ENCODE measurements at places on chromosomes 12 and 14.
A peak's percentile ranks its signal among the peaks of the same experiment; 100 is the strongest.

DNA sequence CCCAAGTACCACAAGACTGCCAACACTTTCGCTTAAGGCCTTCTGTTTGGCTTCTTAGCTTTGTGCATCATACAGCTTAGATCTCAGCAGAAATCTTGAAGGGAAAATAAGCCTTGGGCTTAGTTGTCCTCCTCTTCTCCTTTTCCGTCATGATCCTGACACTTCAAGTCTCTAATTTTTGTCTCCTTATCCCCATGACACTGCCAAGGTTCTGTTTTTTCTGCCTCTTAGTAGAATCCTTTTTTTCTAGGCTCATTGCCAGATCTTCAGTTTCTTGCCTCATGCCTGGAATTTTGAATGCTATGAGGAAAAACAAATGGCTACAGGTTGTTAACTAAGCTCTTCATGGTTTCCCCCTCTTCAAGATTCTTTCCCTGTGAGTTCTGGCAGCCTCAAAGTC is 450.4 kb downstream of the LRFN5 start:
- DNase-seq, result no peak

- no peak for DNase-seq
Measured at GRCh38 chr12:119613319-119613936, 19.9 kb downstream of the TMEM233 start.

GRCh38 chr12:112419297-112420133 is 768 bp downstream of the PTPN11 start:
- DNase-seq, result no peak

- DNase-seq, result no peak
Measured at GRCh38 chr12:123936956-123937706, 35.5 kb downstream of the CCDC92 start.

GRCh38 chr14:36339816-36340215 is 19.4 kb upstream of the MBIP start:
- DNase-seq, result no peak

- DNase-seq, result no peak
Measured at GRCh38 chr12:75996861-75997447, 34.6 kb downstream of the PHLDA1 start.

DNA sequence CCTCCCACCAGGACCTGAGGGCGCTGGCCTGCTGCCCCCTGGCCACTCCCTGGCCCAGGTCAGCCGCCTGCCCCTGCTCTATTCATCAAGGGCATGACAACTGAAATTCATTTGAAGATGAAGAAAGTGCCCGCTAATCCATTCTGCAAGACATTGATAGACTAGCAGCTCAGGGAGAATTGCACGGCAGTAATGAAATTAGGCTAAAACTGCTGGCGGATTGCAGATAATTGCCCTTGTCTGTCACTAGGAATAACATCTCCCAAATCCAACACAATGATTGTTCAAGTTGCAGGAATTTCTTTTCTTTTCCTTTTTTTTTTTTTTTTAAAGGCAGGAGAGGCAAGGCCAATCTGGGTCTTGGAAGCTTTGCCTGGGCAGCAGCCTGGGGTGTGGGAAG is 44.5 kb downstream of the MVK start:
- DNase-seq, result no peak

- no peak for DNase-seq
Measured at GRCh38 chr12:87939182-87939581, 90.0 kb downstream of the C12orf50 start.

DNA sequence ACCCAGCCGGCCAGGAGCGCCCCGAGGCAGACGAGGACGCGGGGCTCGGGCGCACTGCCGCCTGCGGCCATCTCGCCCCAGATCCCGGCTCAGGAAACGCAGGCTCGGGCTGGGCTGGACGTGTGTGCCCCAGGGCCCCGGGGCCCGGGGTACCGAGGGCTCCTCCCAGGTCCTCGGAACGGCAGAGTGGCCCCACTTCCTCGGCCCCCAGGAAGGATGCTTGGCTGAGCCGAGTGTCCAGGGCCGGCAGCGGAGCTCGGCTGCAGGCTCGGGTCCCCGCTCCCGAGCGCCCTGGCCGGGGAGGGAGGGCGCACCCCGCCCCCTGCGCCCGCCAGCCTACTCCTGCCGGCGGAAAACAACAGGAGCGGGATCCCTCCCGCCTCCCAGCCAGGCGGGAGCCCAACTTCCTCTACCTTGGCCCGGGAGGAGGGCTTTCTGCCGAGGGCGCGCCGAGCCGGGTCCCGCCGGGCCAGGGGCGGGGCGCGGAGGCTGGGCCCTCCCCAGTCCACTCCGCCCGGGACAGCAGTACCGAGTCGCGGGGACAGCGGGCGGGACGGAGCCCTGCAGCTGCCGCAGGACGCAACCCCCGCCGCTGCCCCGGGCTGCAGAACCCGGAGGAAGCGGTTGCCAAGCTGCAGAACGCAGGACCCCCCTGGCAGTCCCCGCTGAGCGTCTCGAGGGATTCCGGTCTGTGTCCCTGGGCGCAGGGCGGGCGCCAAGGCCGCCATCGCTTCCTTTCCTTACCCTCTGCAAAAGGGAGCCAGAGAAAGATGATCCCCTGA is at the start of gene VSIG10:
TSS of gene VSIG10 (minus strand) at position 411 of the 782 bp plus-strand sequence. CDS start at position 71, 340 bp downstream.
- DNase-seq, result peak; percentile 71

DNA sequence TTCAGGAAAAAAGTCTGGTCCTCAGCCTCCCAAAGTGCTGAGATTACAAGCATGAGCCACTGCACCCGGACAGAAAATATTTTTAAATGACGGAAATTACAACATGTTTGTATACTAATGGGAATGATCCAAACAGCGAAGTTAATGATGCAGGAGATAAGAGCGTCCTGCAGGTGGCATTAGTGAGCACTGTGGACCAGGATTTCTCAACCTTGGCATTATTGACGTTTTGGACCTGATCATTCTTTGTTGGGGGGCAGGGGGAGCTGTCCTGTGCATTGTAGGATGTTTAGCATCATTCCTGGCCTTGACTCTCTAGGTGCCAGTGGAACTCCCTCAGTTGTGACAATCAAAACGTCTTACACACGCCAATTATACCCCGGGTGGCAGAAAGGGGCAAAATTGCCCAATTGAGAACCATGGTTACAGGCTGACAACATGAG is 34.1 kb downstream of the SCFD1 start:
- DNase-seq, result peak; percentile 14

- DNase-seq, result no peak
Measured at GRCh38 chr14:78637908-78638475, 467.8 kb downstream of the NRXN3 start.

DNA sequence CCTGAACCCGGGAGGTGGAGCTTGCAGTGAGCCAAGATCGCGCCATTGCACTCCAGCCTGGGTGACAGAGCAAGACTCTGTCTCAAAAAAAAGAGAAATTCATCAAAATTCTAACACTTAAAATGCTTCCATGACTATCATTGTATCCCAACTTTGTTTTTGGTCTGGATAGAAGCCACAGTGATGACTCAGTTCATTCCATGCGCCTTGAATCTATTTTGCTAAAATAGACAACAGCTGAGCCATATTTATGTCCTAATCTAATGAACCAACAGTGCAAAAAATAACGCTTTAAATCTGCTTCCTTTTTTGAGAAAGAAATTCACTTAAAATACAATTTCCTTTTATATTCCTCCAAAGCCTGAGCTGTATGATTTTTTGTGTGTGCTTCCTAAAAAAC is 23.2 kb upstream of the BICD1 start:
- no peak for DNase-seq

DNA sequence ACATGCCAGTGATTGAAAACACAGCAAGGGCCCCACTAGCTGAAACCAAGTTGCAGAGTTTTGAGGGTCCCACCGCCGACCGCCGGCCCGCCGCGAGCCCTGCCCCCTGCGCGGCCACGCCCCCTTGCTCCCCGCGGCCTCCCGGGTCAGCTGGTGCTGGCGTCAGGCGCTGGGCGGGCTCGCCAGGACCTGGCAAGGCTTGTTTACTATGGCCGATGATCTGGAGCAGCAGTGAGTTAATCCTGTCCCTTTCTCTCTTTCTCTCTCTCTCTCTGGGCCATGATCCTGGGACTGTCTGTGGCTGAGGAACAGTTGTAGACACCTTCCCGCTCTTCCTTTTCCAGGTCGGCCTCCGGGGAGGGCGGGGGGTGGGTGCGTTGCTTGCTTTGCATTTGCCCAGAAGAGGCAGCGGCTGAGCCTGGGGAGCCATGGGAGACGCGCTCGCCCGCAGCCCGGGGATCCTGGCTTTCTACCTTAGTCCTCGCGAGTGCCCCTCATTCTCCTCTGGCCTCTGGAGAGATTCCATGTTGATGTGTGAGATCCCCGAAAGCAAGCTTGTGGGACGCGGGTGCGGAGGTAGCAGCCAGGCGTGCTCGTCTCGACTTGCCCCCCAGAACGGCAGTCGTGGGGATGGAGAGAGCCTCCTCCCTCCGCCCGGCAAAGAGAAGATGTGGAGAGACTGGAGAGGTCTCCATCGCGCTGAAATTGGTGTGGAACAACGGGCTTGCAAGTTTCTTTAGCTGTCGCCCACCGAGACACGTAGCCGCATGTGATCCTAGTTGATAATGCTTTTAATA is at the start of gene ABHD4:
TSS of gene ABHD4 (plus strand) at position 202 of the 797 bp plus-strand sequence. CDS start at position 209, 7 bp downstream.
- DNase-seq, result peak; percentile 7

GRCh38 chr14:101004954-101005353 is 101.4 kb upstream of the RTL1 start:
- DNase-seq, result no peak

DNA sequence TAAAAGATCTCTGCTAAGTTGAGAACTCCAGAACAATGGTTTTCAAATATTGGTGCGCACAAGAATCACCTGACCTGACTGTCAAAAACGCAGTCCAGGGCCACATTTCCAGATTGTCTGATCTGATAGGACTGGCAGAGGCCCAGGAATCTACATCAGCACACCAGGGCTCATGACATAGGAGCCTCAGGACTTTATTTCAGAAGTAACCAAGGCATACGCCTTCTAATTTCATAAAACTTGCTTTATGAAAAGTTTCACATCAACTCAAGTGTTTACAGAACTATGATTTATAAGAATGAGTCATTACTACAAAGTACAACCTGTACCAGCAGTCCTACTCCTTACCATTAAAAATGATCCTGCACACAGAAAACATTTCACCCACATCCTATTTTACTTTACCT is 47.7 kb upstream of the PTPRO start:
- no peak for DNase-seq

GRCh38 chr12:132021965-132022364 is 72.2 kb downstream of the EP400 start:
- DNase-seq, result no peak

GRCh38 chr14:103185051-103186029 is 62.1 kb downstream of the TNFAIP2 start:
- DNase-seq, result peak; percentile 54

- peak; percentile 19 for DNase-seq
Measured at GRCh38 chr14:106459971-106460730, 933.8 kb downstream of the TMEM121 start.

DNA sequence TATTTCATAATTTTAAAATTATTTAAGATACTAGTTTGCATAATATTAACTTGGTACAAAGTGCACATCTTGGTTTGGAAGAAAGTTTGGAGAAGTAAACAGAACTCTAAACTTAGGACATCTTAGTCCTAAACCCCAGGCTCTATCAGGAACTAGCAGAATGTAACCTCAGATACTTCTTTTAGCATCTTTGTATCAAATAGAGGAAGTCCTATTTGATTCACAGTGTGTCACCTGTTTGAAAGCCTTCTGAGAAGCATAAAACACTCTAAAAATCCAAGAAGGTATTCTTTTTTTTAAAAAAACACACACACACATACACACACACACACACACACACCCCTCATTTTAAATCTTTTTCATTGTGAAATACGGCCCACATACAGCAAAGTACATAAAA is 12.0 kb upstream of the RNU6-7 start:
- DNase-seq, result no peak

DNA sequence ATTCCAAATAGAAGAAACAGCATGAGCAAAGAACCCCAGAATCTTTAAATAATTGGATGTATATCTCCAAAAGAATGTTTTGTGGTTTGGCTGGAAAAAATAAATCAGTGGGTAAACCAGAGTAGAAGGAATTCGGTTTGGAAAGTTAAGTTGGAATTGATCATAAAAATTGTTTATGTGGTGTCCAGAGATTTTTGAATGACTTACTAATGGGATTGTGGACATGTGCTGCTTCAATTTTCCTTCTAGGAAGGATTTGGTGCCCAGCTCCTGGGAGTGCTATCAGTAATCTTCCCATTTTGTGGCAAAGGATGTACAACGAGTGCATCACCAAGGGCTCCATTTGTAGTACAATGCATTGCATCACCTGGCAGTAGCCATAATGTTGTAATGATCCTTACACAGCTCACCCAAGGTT is 224.8 kb downstream of the SLC16A7 start:
- no peak for DNase-seq

- no peak for DNase-seq
Measured at GRCh38 chr14:92584816-92585215, 71.2 kb downstream of the RIN3 start.

DNA sequence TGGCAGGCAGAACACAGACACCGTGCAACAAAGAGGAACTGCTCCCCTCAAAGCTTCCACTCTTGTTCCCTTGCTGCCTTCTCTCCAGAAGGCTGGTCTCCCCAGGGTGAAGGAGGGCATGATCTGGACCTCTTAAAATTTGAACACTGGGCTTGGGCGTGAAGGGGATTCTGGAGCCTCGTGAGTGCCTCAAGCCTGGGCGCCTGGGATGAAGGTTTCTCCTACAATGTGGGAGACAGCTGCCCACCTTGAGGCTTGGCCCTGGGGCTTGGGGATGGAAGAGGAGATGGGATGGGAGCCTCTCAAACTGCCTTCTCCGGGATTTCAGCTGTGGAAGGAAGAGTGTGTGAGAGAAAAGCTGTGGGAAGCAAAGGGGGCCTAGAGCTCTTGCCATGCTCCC is 7.8 kb upstream of the RIN3 start:
- DNase-seq, result no peak

DNA sequence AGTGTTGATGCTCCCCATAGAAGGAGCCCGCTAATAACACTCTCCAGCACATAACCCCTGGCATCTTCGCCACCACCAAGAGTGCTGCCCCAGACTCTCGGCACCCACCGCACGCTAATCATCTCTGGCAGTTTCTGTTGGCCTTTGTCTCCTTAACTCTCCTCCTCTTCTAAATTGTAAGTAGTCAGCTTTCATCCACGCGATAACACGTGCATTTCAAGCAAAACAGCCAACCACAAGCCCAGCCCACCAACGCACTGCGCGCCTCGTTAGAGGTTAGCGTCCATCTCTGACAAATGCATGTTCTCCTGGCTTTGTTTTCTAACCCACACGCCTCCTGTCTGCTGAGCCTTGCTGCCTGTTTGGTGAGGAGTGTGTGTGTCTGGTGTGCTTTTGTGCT is 61.1 kb upstream of the RIN3 start:
- no peak for DNase-seq

DNA sequence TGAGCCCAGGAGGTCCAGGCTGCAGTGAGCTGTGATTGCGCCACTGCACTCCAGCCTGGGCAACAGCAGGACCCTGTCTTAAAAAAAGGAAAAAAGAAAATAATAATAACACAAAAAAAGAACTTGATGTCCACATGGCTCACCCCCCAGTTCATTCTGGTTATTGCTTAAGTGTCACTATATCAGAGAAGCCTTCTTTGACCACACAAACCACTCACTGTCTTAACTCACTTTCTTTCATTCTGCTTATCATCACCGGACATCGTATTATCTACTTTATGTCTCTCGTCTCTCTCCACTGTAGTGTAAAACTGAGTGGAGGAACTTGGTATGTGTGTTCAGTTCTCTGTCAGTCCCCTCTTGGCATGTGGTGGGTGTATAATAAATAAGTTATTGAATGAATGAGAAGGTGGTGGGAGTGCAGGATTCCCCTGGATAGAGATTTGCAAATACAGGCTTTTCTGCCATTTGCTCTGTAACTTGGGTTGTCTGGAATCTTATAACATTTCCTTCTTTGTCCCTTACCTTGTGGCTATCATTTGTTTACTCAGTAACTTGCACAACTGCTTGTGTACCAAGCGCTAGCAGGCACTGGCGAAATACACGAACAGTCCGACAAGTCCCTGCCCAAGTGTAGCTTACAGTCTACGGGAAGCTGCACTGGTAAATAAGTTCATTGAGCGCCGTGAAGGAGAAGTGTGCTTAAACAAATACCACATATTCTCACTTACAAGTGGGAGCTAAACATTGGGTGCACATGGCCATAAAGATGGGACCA is 86.6 kb upstream of the TRAF3 start:
- DNase-seq, result no peak

All from NCI-H1436 (cell line).